GM06990 (cell line): ENCODE measurements at places on chromosomes 3 and 15.

DNA sequence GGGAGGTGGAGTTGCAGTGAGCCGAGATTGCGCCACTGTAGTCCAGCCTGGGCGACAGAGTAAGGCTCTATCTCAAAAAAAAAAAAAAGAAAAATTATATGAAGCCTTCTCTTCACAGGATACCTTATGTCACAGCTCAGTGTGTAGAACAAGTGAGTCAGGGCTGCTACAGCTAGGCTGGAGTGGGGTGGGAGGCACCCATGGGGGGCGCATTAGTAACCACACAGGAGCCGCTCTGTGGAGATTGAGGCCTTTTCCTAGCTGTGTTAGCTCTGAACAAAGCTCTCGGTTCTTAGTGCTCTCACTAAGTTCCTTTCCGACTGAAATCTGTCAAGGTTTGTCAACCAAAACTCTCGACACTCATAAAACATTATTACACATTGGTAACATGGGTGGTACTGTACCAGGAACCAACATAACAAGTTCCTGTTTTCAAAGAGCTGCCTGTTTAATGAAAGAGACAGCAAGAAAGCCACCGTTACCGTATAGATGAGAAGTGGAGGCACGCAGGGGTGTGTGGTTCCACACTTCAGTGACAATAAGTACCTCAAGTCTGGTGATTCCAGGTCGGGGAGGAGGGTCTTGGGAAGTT lies 4.5 kb downstream of the LRRC31 start:
- peak; percentile 14 for DNase-seq

DNA sequence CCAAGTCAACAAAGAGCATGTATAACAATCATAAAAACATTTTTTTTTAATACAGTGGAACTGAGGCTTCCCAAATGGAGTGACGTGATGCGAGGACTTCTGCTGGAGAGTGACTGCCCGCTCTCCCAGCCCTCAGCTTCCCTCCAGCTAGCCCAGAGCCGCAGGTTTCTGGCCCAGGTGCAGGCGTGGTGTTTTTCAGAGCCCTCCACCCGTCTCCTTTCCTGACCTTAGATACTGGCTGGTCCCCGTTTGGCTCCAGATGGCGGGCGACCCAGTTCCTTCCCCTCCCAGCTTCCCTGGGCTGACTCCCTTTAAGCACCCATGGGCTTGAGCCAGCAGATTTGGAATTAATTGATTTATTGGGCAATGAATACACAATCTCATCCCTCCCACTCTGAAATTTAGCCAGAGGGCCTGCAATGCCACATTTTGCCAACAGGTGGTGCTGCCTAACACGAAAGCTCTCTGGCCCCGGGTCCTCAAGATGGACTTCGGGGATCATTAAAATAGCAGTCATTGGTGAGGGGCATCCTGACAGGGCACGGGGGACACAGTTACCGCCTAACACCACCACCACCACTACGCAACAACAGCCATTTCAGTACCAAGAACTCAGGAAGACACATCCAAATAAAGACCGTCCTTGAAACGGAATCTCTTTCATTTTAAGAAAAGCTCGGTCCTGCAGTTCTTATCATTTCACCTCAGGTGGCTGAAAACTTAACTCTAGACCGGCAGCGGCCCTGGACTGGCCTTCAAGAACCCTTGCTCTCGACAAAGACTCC lies 47.5 kb upstream of the MUC4 start:
- peak; percentile 42 for DNase-seq

DNA sequence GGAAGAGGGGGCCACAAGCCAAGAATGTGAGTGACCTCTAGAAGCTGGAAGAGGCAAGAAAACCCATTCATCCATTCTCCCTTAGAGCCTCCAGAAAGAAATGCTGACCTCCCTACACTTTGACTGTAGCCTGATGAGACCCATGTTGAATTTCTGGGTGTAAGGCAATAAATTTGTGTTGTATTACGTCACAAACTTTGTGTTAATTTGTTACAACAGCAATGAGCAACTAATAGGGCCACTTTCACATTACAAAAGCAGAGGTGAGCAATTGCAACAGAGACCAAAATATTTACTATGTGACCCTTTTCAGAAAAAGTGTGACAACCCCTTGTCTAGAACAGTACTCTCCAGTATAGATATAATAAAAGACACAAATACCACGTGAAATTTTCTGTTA lies 101.2 kb downstream of the NTRK3 start:
- DNase-seq, result no peak

GRCh38 chr3:119751423-119751822 lies 30.5 kb upstream of the NR1I2 start:
- DNase-seq, result no peak

GRCh38 chr15:100781961-100782530 lies 97.6 kb upstream of the ALDH1A3 start:
- DNase-seq, result no peak

DNA sequence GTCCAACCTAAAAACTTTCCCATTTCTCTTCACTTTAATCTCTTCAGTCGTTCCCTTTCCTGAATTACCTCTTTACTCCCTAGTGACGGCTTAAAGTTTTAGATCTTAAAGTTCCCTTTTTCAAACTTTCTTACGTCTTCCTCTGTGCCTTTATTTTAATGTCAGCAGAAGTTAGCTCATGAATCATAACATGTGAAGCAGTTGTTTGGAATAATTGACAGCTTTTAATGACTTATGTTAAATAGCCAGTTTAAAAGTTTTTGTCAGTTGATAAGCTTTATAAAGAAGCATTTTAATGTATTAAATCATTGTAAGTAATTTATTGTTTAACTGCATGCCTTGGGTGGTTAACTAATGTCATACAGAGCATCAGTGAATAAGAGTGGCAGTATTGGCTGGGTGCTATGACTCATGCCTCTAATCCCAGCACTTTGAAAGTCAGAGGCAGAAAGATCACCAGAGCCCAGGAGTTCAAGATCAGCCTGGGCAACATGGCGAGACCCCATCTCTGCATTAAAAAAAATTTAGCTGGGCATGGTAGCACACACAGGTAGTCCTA lies 33.9 kb downstream of the PIK3CA start:
- DNase-seq, result no peak

DNA sequence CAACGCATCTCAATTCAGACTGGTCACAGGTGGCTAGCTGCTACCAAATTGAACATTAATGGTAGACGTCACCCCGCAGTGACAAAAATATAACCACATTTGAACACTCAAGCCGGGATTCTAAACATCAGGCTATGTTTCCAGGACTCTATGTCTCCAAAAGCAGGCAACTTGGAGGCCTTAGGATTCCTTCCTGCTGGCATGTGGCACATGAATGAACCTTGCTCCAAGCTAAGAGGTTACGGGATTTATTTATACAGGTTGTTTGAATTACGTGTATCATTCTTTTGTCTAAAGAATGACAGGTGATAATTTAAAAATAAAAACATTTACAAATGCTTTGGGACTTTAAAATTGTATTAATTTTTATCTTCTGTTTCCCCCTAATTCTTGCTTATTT lies 864.4 kb upstream of the CFAP20DC start:
- DNase-seq, result no peak
